Right renal pelvis (tissue), 4 donors: ENCODE measurements at places on chromosomes 7 and 10.
A peak's percentile ranks its signal among the peaks of the same experiment; 100 is the strongest.

- no peak for DNase-seq
These were observed 312.6 kb downstream of the IPMK start for GRCh38 chr10:57955076-57955475.

GRCh38 chr7:20395104-20395503 is 64.4 kb downstream of the ITGB8 start:
- no peak for DNase-seq

GRCh38 chr10:89692416-89692815 is 9.0 kb upstream of the KIF20B start:
- no peak for DNase-seq

GRCh38 chr7:68958571-68958970 is 639.7 kb upstream of the AUTS2 start:
- no peak for DNase-seq

GRCh38 chr10:132806110-132806509 is 20.2 kb upstream of the NKX6-2 start:
- no peak for DNase-seq

DNA sequence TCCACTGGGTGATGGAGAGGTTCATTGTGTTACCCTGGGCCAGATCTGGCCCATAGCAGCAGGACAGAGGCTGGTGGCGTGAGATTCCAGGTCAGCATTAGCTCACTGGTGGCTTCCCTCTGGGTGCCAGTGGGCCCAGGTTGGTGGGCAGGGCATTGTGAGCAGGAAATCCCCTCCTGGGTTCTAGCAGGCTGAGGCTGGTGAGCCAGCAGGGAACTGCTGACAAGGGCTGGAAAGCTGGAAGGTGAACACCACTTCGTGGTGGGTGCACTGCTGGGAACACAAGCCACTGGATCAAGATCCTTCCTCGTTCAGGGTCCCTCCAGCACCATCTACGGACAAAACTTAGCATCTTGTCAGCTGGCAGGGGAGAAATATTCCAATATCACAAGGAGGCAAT is 259.2 kb upstream of the FZD1 start:
- DNase-seq = no peak

- no peak for DNase-seq
These were observed 54.6 kb downstream of the EEPD1 start for GRCh38 chr7:36207451-36208291.

- DNase-seq = peak; percentile 17
These were observed 330.0 kb downstream of the BBS9 start for GRCh38 chr7:33459340-33459751.

DNA sequence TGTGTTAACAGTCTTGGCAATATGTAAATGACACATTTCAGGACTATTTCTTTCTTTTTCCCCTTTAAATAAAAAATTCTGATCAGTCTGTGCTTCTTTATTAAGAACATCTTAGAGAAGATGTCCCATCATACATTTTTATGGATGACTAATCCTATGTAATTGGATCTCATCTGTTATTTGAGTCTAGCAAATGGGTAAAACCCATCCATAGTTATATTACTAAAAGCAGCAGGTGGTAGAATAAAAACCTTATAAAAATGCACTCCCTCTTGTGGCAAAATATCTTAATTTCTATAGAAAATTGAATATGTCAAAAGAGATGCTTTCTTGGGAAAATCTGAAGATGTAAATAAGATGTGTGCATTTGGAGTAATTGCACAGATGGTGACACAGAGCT is 35.3 kb downstream of the TRRAP start:
- DNase-seq = no peak

GRCh38 chr7:73851410-73852338 is 9.3 kb upstream of the TMEM270 start:
- DNase-seq = no peak

DNA sequence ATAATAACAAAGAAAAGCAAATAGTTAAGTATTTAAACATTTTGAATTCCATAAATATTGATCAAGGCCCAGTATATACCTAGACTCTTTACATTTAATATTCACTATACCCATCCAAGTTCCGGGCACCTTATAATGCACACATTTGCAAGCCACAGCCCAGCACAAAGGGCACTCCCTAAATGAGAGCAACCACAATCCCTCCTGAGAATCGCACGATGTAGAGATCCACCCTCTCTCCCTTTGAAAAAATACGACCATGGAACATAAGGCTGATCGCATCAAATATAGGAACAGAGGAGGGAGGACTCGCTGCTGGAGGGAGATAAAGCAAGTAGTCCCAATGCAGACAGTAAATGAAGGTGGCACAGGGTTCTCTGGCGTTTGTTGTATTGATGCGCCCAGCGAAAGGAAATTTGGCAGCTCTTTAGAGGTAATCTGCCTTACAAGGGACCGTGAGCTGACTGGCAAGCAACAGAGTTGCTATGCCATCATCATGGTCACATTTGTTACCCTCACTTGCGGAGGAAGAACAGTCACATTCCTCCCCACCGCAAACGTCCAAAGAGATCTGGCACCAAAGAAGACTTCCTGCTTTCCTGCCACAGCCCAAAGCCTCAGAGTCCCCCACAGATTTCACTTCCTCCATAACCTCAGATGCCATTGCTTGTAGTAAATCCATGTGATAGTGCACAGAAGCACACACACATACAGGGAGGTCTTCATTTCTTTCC is 16.1 kb upstream of the TAS2R40 start:
- DNase-seq = no peak

DNA sequence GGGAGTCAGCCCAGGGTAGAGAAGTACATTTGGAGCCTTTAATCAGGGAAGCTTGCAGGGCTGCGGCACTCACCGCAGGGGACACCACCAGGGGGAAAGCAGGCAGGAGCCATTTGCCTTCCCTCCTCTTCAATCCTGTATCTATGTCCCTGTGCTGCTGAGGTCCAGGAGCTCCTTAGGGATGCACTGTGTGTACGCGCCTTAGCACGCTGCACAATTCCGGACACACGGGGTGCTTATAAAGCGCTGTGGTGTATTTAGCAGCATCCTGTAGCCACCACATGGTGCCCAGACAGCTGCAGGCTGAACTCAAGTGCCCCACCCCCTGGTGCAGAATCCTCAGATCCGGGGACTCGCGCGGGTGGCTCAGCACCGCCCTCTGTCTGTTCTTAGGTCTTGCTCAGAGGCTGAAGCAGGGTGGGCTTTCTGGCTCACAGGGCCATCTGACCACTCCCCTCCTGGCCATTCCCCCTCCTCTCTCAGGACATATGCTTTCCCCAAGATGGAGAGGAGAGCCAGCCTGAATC is 421.4 kb downstream of the SDK1 start:
- DNase-seq = no peak

DNA sequence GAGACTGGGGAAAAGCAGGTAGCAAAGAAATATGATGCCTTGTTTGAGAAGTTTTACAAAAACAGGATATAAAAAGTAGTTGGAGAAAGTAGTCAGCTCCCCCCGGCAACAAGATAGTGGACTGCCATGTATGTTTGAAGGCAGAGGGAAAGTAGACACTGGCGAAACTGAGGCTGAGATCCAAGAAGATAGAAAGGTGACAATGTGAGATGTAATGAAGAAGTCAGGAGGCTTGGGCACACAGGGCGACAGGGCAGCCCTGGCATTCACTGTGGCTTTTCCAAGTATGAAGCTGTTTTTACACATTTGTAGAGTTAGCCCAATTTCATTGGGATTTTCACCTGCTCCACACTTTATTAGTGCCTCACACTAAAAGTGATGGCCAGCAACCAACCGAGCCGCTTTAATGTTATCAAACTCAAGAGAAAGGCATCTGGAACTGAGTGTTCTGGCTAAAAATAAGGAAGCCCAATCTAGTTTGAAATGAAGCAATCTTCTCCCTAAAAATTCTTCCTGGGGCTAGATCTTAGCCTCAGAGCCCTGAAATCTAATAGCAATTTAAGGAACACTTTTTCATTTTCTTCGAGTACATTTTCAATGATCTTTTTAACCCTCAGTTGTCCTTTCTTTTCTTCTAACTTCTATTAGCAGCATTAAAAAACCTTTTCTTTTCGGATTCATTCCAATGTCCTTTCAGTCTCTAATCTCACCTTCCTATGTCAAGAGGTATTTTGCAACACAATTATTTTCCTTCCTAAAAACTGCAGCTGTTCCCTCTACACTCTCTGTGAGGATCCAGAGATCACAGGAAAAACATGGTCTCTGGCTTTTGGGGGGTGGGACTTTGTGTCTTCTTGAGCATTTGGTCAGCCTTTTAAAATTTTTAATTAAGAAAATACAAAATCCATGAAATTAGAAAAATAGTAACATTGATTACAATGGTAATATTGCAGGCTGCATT is 108.0 kb downstream of the RNLS start:
- DNase-seq = no peak

DNA sequence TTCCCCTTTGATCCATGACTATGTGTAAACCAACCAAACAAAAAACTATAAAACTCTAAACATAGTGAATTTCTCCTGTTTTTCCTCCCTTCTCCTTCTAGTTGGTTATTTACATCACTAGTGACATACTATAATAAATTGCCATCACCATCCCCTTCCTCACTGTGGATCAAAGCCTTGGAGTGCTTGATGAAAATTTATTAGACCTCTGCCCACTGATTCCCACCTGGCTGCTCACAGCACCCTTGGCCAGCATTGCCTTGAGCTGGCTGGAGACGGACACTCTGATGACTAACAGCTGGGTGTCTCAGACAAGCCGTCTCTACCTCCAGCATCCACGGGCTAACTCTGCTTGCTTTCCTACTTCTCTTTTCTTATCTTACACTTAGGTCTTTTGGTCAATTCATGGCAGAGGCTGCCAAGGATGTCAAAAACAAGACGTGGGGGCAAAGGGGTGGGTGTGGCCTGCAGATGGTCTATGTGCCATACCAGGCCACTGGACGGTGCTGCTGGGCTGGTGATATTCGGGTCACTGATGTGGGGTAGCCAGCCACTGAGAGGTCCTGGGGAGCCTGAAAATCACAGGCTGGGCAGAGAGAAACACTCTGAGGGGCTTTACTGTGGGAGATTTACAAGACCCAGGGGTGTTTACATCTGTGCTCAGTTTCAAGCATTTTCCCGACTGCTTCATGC is 207.8 kb downstream of the TAX1BP1 start:
- DNase-seq = no peak

GRCh38 chr10:110356628-110357245 is 52.0 kb upstream of the SMNDC1 start:
- no peak for DNase-seq

GRCh38 chr7:70622936-70623335 is 509.0 kb upstream of the GALNT17 start:
- DNase-seq = no peak

DNA sequence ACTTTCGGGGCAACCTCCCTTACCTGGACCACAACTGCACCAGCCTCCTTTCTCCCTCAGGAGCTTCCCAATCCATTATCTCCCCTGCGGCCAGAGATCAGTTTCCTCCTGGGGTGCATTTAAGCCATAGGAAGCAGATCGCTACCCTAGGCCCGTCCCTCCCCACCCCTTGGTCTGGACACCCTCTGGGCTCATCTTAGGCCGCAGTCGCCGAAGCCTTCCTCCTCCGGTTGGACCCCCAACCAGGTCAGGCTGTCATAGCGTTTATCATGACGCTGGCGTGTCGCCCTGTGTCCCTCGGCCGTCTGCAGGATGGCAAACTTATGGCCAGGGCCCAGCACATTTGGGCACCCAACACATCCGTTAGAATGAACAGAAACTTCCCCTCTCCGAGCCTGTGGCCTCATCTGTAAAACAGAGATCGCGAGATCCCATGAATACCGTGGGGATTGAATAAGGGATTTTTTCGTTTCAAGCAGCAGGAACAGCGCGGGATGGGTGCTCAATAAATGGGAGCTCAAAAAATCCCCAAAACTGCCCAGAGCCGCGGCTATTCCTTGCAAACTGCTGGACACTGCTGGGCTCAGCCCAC is 669 bp upstream of the AP5Z1 start:
- DNase-seq = no peak

DNA sequence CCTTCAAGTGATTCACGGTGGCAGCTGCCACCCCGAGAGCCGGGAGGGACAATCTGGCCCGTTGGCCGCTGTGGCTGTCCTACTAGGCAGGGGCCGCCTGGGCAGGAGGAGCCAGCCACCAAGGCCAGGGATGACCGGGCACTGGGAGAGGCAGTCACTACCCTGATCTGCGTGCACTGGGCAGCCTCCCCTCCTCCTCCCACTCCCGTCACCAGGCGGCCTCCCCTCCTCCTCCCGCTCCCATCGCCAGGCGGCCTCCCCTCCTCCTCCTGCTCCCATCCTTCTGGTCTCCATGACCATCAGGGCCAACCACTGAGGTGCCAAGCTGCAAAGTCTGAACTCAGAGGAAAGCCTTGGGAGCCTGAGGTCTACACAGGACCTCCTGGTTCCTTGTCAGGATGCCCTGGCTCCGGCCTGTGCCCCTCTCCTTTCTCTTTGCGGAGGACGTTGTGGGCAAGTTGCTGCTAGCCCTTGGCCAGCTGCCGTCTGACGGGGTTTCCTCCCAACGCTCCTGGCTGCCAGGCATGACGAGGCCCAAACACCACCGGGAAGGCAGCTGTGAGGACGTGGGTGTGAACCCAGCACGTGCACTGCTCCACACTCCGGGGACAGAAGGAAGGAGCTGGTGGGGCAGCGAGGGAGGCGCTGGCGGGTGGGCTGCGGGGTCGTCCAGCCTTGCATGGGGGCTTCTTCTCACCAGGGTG is 131.1 kb downstream of the WDR37 start:
- no peak for DNase-seq

DNA sequence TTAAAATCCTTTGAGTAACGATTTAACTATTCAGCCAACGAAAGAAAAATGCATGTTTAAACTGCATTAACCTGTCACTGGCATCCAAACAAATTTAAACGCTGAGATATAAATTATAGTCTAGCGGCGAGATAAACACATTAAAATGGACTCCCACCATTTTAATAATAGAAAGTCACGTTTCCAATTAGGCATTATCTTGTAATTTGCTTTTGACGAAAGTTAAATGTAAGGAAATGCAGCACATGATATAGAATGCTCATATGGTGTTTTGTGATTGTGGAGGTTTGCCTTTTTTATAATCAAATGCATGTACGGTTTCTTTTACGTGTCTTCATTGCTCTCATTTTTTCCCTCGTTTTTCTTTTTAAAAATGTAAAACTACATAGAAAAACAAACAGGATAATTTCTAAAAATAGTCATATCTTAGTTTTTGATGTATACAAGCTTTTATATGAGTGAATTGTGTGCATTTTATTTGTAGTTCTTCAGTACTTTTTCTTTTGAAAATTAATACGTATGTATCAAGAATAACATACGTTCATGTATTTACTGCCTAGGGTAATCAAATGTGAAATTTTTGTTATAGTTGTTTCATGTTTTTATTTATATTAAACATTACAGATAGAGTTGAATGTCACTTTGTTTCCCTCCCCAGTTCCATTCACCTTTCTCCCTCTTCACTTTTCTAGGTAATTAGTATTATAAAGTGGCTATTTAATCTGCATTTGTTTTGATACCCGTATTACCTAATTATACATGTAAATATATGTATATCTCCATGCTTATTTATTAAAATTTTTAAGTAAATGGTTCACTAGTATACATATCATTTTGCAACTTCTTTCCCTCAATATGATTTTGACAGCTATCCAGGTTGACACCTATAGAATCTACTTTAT is 1.1 kb upstream of the KLF14 start:
- no peak for DNase-seq

DNA sequence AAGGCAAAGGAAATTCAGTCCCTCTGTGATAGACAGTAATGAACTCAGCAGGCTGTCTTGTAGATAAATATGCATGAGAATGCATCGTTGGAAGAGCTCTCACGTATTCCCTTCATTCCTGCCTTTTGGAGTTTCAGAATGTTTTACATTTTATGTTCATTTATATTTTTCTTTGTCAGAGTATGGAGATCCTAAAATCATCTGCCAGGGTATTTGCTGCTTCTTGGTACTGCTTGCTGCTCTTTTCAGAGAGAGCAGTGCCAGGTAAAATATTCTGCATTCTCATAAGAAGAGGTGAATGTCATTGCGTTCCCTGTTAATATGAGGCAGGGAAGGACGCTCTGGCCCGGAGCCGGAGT is 290.2 kb downstream of the CCDC3 start:
- no peak for DNase-seq
